ENCODE measurements at places on chromosomes 6 and 20. TPM values are rescaled to one million over a fixed set of nuclear protein-coding genes. Genes with fewer than 3 reads are reported as not detected.

Gene PI16
- 21.6 TPM for total RNA-seq

Gene VSX1
- total RNA-seq, result not detected

Gene SIRPG
- not detected for total RNA-seq

Gene TNXB
- 154 TPM for total RNA-seq

Gene REM1
- 3.2 TPM for total RNA-seq

Gene SYNDIG1
- total RNA-seq, result 0.16 TPM

Gene ECI2
- total RNA-seq, result 46.2 TPM

DNA sequence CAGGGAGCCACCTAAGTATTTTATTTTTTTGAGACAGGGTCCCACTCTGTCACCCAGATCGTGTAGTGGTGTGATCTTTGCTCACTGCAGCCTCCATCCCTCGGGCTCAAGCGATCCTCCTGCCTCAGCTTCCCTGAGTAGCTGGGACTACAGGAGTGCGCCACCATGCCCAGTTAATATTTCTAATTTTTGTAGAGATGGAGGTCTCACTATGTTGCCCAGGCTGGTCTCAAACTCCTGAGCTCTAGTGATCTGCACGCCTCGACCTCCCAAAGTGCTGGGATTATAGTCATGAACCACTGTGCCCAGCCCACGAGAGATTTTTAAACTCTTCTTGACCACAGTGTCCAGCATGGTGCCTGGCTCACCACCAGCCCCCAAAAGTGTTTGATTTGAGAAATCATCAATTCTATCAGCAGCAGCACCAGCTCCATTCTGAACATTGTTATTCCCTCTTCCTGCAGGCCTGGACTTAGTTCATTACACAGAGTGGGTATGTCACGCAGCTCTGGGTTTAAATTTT, 2.3 kb upstream of the TGM2 start:
- no peaks in the 10 kb centered on the region for H3K27me3 ChIP-seq
- H3K4me1 ChIP-seq, result peaks cover 65% of the 10 kb centered on the region
- H3K36me3 ChIP-seq, result no peaks in the 10 kb centered on the region

DNA sequence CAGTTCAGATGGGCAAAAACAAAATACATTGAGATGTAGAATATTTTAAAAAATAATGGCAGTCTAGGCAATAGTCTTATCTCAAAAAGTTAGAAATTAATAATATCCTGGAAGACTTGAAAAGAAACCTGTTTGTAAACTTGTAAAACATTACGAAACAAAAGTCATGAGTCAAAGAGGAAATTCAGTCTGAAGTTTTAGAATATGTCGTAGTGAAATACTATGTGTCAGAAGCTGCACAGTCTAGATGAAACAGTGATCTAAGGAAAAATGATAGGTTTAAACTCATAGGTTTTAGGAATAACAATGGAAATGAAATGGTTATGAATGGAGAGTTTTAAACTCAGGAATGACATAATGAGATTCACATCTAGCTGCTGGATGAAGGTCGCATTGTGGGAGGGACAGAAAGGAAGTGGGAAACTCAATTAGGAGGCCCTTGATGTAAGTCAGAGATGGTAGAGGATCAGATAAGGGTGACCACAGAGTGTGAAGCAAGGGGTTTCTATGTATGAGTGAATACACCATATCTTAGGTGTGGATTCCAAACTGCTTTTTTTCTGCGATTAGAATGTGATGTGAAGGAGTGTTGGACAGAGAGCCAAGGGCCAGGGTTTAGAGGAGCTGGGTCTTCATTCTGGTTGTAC, 2.8 kb downstream of the SNRPB2 start:
- no peak overlapping the region for H3K4me3 ChIP-seq
- peaks cover 4% of the 10 kb centered on the region for H3K27me3 ChIP-seq
- H3K27ac ChIP-seq, result no peak overlapping the region
- ATAC-seq, result no peak
- peaks cover 57% of the 10 kb centered on the region for H3K36me3 ChIP-seq
- peaks cover 8% of the 10 kb centered on the region for H3K4me1 ChIP-seq

DNA sequence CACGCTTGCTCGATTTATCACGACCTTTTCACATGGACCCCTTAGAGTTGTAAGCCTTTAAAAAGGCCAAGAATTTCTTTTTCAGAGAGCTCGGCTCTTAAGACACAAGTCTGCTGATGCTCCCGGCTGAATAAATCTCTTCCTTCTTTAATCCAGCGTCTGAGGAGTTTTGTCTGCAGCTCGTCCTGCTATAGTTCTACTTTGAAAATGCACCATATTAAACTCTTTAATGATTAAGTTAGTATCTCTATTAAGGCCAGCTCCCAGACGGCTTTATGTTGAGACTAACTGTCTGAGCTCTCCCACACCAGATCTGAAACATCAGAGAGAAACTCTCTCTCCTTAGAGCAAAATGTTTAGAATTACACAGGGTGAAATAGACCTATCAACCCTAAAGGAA, 18.0 kb upstream of the GSTA3 start:
- H3K36me3 ChIP-seq, result no peaks in the 10 kb centered on the region
- ATAC-seq, result no peak
- H3K27me3 ChIP-seq, result no peaks in the 10 kb centered on the region
- no peak overlapping the region for H3K27ac ChIP-seq
- no peak overlapping the region for H3K4me3 ChIP-seq
- no peaks in the 10 kb centered on the region for H3K4me1 ChIP-seq

DNA sequence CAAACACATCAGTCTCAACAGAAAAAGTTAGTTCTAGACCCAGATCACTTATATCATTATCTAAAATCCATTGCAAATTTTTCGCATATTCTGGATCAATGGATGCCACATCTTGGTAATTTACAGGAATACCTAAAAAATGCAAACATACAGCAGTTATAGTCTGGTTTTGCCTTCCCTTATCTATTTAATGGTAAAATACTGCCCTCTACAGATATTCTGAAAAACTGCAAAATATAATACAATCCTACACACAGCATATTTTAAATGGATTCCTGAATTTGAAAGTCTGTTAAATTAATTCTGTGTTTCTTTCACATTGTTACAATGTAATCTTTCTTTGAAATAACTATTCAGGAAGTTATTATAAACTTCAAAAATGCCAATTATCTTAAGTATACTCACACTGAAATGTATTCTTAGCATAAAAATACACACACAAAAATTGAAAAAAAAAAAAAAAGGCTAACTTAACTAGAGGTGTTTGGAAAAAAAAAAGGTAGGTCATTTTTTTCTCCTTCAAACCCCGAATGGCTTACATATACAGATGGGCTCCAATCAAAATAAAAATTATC, 88.4 kb downstream of the HACE1 start:
- H3K4me3 ChIP-seq, result no peak overlapping the region
- no peaks in the 10 kb centered on the region for H3K36me3 ChIP-seq
- no peaks in the 10 kb centered on the region for H3K27me3 ChIP-seq
- no peak overlapping the region for H3K27ac ChIP-seq

- no peaks in the 10 kb centered on the region for H3K36me3 ChIP-seq
- no peaks in the 10 kb centered on the region for H3K27me3 ChIP-seq
- no peak for ATAC-seq
Measured at GRCh38 chr6:160912411-160912810, 79.2 kb upstream of the MAP3K4 start.

- no peak overlapping the region for H3K27ac ChIP-seq
- no peaks in the 10 kb centered on the region for H3K27me3 ChIP-seq
- no peak for ATAC-seq
- no peaks in the 10 kb centered on the region for H3K36me3 ChIP-seq
- no peaks in the 10 kb centered on the region for H3K4me1 ChIP-seq
Measured at GRCh38 chr6:149273318-149273717, 44.2 kb upstream of the TAB2 start.

- no peaks in the 10 kb centered on the region for H3K4me1 ChIP-seq
- no peaks in the 10 kb centered on the region for H3K36me3 ChIP-seq
Measured at GRCh38 chr20:16662467-16662866, 67.4 kb upstream of the SNRPB2 start.

GRCh38 chr20:24872291-24873024, 76.6 kb upstream of the CST7 start:
- H3K27ac ChIP-seq, result no peak overlapping the region
- ATAC-seq, result no peak
- H3K4me3 ChIP-seq, result no peak overlapping the region
- peaks cover 16% of the 10 kb centered on the region for H3K27me3 ChIP-seq
- no peaks in the 10 kb centered on the region for H3K4me1 ChIP-seq

DNA sequence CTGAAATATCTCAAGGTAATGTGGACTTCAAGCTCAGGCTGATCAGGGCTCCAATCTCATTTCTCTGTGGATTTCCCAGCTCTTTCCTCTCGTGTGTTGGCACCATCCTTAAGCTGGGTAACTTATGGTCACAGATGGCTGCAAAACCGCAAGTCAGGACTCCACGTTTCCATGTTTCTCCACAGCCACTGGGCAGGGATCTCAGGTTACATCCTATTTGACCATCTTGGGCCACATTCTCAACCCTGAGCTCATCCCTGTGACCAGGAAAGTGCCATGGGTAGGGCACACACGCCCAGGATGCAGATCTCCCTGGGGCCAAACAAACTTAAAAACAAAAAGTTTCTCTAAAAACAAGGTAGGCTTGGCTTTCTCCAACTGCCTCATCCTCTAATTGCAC, 15.4 kb downstream of the RPS6KA2 start:
- H3K4me1 ChIP-seq, result no peaks in the 10 kb centered on the region
- no peaks in the 10 kb centered on the region for H3K27me3 ChIP-seq
- ATAC-seq, result no peak

GRCh38 chr6:75084872-75085381, 120.9 kb downstream of the COL12A1 start:
- no peaks in the 10 kb centered on the region for H3K36me3 ChIP-seq
- ATAC-seq, result peak; percentile 67
- no peaks in the 10 kb centered on the region for H3K27me3 ChIP-seq
- peak overlapping the region; percentile 32 for H3K4me3 ChIP-seq
- no peaks in the 10 kb centered on the region for H3K4me1 ChIP-seq
- peak overlapping the region; percentile 76 for H3K27ac ChIP-seq

- ATAC-seq, result no peak
- H3K27me3 ChIP-seq, result no peaks in the 10 kb centered on the region
- H3K36me3 ChIP-seq, result no peaks in the 10 kb centered on the region
- H3K4me1 ChIP-seq, result peaks cover 15% of the 10 kb centered on the region
- no peak overlapping the region for H3K27ac ChIP-seq
Measured at GRCh38 chr6:41049521-41049920, 3.5 kb upstream of the APOBEC2 start.

GRCh38 chr6:32609731-32610640, 20.3 kb upstream of the HLA-DRB1 start:
- H3K36me3 ChIP-seq, result no peaks in the 10 kb centered on the region
- peaks cover 3% of the 10 kb centered on the region for H3K27me3 ChIP-seq
- no peak overlapping the region for H3K27ac ChIP-seq
- peak; percentile 99 for ATAC-seq
- H3K4me3 ChIP-seq, result no peak overlapping the region
- no peaks in the 10 kb centered on the region for H3K4me1 ChIP-seq
